Ascending aorta (tissue), 2 donors: ENCODE measurements at places on chromosomes 13 and 19.

GRCh38 chr19:47283405-47284059, 8.8 kb downstream of the INAFM1 start:
- DNase-seq: no peak

DNA sequence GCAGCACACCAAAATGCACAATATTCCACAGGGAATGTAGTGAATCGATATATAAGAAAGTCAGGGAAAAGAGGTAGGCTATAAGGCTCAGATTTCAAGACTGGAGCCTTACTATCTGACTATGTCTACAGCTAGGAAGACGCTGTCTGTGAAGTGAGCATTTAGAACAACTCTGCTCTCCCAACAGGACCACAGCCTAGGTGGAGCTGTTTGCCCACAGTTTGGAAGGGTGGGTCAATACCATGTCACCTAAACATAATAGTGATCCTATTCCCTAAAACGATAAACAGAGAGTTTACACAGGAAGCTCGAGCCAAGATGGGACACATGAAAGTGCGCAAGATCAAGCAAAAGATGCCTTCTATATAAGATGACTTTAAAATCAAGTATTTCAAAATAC, 2486.0 kb upstream of the PCDH20 start:
- DNase-seq: no peak

- no peak for DNase-seq
These were observed 21.7 kb upstream of the SCEL start for GRCh38 chr13:77513719-77514335.

DNA sequence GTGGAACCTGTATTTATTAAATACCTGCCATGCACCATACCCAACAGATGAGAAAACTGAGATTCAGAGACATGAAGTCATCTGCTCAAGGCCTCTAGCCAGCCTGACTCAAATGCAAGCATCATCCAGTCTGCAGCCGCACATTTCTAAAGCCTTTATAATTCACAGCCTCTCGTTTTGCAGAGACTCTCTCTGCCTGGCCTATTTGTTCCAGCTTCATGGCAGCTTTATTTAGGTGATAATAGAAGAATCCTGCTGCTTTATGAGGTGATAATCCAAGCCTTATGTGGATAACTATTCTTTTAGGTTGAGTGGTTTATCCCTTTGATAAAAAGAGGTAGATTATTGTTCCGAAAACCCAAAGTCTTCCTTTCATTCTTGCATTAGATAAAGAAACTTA, 58.4 kb downstream of the OXGR1 start:
- DNase-seq: no peak

DNA sequence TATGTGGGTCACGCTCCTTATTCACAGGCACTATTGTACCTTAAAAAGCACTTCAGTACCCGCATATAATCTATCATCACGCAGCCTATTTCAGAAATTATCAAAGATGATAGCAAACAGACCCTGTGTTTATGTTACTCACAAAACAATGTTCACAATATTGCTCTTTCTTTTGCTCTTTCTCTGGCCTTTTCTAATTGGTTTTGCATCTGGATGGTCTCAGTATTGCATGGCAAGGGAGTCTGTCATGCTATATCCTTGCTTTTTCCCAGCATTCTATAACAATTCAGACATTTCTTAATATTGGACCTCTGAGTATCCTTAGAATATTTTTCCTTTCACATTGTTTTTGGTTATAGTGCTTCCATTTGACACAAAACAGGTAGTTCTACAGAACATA, 541.8 kb upstream of the KLF12 start:
- no peak for DNase-seq

GRCh38 chr19:16586991-16587832, 15.0 kb upstream of the SLC35E1 start:
- DNase-seq: no peak

GRCh38 chr13:25654322-25654721, 282.5 kb downstream of the ATP8A2 start:
- no peak for DNase-seq

GRCh38 chr13:27236478-27236877, 14.9 kb upstream of the RPL21 start:
- DNase-seq: no peak

DNA sequence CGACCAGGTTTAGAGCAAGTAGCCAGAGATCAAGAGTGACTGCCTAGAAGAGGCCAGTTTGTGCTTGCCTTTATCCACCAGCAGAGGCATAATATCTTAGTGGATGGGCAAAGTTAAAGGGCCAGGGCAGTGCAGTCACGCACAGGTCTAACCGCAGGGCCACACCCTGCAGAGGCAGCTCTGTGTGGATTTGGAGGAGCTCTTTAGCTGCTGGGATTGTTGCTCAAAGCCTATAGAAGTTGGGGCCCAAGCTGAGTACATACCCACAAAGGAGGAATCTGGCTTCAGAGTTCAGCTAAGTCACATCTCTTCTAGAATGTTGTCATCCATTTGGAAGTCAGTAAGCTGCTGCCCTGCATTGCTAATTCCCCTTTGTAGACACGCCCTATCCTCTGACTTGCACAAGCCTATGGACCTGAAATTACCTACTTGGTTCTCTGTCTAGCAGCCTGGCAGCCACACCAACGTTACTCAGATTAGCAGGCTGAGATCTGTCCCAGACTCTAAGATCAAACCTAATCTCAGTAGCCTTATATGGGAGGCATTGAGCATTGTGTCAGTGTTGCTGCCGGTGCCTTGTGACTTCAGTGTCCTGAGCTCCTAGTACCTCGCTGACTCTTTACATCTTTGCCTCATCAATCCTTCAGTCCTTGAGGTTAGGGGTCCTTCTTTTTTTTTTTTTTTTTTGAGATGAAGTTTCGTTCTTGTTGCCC, 102.9 kb upstream of the STARD13 start:
- DNase-seq: no peak

DNA sequence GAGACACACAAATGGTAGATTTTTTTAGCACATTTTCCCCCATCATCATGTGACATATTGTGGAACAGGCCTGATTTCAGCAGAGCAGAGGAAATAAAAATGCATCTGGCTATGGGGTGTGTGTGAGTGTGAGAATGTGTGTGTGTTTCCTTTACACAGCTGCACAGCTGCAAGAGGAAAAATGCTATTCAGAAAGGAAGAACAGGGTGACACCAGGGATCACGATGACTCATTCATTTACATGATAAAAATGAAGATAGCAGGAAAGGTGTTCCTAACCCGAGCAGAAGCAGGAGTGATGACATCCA, 469.5 kb upstream of the TSHZ3 start:
- no peak for DNase-seq

DNA sequence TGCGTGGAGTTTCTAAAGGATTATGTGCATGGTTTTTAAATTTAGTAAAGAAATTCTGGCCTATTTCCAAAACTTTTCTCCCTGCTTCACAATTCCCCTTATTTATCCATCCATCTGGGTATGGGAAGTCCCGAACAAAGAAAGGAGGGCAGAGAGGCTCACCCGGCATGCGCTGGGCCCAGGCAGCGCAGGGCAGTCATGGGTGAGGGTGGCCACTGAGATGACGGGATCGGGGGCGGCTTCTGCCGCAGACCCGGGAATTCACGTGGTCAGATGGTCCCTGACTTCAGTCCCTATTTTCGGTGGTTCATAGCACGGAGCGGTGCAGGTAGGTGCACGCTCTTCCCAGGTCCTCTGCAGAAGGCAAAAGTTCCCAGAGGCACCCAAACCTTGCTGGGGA, 14.5 kb downstream of the IRS2 start:
- DNase-seq: no peak

- DNase-seq: no peak
These were observed 439.5 kb downstream of the EFNB2 start for GRCh38 chr13:106095919-106096318.

GRCh38 chr19:31332096-31332495, 17.1 kb downstream of the TSHZ3 start:
- DNase-seq: no peak

DNA sequence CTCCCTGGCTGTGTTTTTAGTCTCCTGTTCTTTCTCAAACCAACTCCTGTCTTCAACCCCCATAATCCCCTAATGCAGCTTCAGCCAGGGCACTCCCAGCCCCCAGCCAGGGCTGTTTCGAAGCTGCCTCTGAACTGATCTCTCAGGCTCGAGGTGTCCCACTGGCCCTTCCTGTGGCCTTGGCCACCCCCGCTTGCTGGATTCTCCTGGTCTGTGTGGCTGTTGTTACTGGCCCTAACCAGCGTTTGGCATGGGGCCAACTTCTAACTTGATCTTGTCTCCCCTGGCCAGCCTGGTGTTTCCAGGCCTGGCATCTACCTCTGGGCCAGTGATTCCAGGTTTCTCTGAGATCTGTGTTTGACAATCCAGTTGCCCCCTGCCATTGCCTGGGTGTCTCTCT, 11.0 kb downstream of the XAB2 start:
- no peak for DNase-seq

- DNase-seq: no peak
These were observed 28.6 kb downstream of the BICRA start for GRCh38 chr19:47637550-47637949.

GRCh38 chr13:99432609-99433542, 68.4 kb upstream of the TM9SF2 start:
- peak; percentile 69 for DNase-seq

- DNase-seq: no peak
These were observed 347.2 kb downstream of the RFC3 start for GRCh38 chr13:34165158-34165557.

- no peak for DNase-seq
These were observed 57.5 kb downstream of the STARD13 start for GRCh38 chr13:33227927-33228647.

GRCh38 chr13:50080911-50081678, 65.9 kb downstream of the KCNRG start:
- peak; percentile 76 for DNase-seq

GRCh38 chr13:74052402-74052928, 81.7 kb downstream of the KLF12 start:
- DNase-seq: no peak

GRCh38 chr19:18514800-18515682, 6.8 kb downstream of the ELL start:
- peak; percentile 86 for DNase-seq

DNA sequence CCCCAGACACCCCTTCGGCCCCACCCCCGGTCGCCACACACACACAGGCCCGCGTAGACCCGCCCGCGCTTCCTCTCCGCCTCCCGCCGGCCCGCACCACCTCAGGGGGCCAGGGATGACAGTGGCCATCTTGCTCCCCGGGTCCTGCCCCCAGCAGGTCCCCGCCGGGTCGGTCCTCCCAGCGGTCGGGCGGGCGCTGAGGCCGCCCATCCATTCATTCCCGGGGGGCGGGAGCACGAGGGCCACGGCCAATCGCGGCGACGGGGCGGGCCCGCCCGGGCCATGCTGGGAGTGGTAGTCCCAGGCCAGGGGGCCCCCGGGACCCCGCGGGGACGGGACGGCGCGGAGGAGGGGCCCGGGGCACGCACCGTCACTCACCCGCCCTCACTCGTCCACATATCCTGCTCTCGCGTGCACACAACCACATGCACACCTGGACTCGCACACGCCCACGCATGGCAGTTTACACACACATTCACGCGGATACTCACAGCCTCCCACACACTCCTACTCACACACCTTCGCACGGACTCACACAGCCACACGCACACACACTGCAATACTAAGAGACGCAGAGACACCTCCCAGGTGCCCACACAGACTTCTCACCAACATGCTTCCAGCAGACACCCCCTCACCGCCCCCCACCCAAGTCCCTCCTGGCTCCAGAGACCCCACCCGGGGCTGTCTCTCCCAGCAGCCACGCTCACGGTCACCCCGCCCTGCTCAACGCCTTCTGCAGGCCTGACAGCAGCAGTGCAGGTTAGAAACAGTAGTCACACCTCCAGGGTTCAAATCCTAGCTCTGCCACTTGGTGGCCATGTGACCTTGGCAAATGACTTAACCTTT, at the start of gene DPF1:
Gene DPF1 (minus strand): TSS at position 209 of the 849 bp plus-strand sequence. CDS start 80 bp downstream, at position 129.
- DNase-seq: no peak

- DNase-seq: no peak
These were observed 97.3 kb downstream of the SERP2 start for GRCh38 chr13:44470638-44471562.

DNA sequence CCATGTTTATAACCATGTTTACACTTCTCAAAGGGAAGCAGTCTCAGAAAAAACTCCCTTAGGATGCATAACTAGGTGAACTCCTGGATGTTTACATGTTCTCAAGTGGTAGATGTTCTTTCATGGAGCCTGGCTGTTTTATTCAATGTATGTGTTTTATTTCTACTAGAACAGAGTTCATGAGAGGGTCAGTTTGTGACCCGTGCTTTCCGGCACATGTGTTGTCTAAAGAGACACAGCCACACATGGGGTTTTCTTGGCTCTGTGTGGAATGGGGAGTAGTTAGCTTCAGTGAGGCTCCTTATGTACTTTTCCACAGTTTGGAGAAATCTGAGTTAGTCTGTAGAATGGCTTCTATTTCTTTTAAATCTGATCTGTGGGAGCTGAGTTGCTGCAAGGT, 60.9 kb downstream of the ATP8A2 start:
- no peak for DNase-seq

- DNase-seq: no peak
These were observed at the start of gene RNF225 for GRCh38 chr19:58395220-58395978. RNF225 (plus strand) TSS chr19:58395656; CDS start chr19:58396090, 434 bp downstream.

- no peak for DNase-seq
These were observed 21.3 kb downstream of the ARHGEF1 start for GRCh38 chr19:41904118-41904870.

DNA sequence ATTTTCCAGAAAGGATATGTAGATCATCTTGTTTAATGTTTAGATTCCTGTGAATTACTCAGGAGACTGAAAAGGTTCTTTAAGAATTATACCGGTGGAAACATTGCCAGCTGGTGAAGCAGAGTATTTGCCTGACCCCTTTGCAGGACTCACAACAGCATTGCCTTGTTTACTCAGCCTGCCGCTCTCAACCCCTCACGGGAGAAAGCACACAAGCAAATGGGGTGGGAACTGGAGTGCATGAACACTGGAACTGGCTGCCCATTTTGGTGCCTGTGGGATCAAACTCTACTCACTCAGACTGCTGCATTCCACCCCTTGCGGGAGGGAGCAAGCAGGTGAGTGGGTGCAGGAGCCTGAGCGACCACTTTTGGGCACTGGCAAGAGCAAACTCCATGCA, 804.7 kb upstream of the SLITRK1 start:
- no peak for DNase-seq

DNA sequence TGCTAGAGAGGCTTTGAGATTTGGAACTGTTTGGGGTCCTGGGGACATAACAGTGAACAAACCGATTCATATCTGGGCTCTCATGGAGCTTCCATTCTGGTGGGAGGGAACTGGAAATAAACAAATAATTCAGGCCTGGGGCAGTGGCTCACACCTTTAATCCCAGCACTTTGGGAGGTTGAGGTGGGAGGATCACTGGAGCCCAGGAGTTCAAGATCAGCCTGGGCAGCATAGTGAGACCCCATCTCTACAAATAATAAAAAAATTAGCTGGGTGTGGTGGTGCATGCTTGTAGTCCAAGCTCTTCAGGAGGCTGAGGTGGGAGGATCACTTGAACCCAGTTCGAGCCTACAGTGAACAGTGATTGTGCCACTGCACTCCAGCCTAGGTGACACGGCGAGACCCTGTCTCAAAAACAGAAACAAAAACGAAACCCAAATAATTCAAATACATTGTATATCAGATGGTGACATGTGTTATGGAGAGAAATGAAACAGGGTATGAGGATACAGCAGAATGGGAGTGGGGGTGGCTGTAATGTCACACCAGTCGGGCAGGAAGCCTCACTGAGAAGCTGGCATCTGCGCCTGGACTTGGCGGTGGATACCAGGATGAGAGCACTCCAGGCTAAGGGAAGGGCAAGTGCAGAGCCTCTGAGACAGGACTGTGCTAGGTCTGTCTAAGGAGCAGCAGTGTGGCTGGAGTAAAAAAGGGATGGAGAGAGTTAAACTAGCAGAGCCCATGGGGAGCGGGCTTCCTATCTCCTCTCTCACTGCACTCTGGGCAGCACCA, 131.1 kb upstream of the ZNF536 start:
- no peak for DNase-seq

GRCh38 chr13:19161308-19161707, 20.3 kb downstream of the TUBA3C start:
- no peak for DNase-seq
